ENCODE measurements at places on chromosomes 5 and 9.

GRCh38 chr9:38019731-38020130 lies 49.3 kb downstream of the SHB start:
- no peak for DNase-seq

DNA sequence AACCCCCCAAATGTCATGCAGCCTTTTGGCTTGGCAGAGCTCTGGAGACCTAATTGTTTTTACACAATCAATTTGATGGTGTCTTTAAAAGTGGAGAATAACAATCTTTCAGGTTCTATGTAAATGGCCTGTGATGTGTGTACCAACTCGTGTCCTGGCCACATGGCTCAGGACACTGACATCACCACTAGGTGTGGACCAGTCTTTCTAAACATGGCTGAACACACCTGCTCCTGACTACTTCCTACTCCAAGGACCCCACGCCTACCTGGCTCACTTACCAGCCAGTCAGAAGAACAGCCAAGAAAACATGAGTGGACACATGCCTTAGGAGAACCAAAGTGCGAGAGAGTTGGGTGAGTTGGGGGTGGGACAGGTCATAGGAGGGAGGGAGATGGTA lies 71.2 kb downstream of the WDR41 start:
- DNase-seq = no peak

- no peak for DNase-seq
Observed at GRCh38 chr5:146731909-146732659, 146.5 kb downstream of the PPP2R2B start.

DNA sequence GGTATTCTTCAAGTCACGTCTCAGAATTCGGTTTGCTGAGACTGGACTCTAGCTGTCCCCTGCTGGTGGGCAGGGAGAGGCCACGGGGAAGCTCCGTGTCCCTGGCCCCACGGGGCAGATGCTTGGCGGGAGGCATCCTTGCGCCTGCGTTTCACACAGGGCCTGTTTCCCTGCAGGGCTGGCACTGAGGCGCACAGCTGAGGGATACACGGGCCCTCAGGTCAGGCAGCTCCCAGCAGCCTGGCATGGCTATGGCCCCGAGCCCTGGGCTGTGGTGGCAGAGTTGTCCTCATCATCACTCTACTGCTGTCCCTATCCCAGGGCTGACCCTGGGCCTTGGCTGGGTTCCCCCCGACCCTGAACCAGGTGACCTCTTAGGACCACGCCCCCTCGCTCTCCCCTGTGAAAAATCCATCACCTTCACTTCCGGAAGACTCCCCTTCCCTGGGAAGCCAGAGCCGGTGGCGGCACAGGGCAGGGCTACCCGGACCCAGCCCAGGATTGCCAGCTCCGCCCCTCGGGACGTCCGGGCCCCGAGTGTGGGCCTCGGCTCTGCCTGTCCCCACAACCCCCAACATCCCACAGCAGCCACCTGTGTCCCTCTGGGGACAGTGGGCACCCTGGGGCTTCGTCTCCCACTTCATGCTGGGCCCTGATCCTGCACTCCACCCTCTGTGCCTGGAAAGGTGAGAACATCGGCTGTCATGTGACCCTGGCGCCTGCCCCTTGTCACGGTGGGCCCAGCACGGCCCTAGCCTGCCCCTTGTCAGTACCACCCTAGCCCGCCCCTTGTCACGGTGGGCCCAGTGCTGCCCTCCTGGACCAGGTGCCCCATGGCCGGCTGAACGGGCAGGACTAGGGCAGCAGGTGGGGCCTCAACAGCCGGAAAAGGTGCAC lies 5.0 kb downstream of the DPP7 start:
- DNase-seq = no peak

- DNase-seq = no peak
Observed at GRCh38 chr9:5195463-5195862, 10.0 kb upstream of the INSL6 start.

All from aorta (tissue), 5 donors.